Stimulated activated CD4-positive, alpha-beta T cell treated with anti-CD3 and anti-CD28 coated beads, TNF-alpha, amount 100 ng/mL, for 1 hour (primary cell): ENCODE measurements at places on chromosomes 11 and 22.

DNA sequence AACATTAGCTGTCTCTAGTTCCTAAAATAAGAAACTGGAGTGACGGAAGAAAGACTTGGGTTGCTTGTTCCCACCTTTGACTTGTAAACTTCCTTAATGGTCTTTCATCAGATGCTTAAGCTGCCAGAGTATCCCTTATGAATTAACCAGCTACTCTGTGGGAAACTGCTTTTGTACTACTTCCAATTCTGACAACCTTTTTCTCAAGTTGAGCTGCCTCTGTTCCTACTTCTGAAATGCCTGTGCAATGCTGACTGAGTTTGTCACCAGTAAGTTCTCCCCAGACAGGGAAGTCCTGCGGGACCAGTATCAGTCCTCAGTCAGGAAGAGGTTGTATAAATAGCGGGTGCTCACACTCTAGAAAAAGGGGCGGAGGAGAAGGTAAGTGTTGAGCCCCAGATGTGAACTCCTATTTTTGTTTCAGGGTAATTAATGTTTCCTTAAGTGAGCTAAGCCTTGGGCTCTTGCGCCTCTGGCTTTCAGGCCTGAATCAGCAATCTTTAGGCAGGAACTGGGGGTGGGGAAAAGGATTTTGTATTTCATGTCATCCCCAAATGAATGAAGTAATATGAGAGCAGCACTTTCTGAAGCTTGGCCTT lies 67.2 kb downstream of the CECR2 start:
- no peak for DNase-seq

- DNase-seq = no peak
Observed at GRCh38 chr11:127018683-127019279, 18.2 kb upstream of the KIRREL3 start.

DNA sequence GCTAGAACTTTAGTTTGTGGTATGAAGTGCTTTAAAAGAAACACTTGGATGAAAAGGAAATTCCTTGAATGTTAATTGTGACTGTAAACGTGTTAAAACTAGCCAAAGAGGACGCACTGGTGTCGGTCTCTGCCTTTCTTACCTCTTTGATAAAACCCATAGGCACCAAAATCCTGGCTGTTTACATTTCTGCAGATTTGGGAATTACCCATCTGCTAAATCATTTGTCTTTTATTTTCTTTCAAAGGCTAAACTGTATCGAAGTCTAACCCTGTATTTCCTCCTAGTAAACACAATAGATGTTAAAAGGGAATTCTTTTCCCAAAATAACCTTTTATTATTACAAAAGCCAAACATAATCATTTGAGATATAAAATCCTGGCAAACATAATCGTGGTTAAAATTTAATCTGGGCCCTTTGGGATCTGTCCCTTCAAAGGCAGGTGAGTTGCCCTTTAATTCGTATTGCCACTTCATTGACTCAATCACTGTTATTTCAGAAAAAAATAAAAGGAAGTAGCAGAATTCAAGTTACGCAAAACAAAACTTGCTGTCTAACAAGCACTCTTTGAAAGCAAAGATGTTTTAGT lies 2.4 kb downstream of the RASSF10 start:
- DNase-seq = no peak

GRCh38 chr22:37547251-37547741 lies 13.0 kb upstream of the CDC42EP1 start:
- no peak for DNase-seq

GRCh38 chr11:107563702-107564101 lies 1.8 kb downstream of the ALKBH8 start:
- no peak for DNase-seq

DNA sequence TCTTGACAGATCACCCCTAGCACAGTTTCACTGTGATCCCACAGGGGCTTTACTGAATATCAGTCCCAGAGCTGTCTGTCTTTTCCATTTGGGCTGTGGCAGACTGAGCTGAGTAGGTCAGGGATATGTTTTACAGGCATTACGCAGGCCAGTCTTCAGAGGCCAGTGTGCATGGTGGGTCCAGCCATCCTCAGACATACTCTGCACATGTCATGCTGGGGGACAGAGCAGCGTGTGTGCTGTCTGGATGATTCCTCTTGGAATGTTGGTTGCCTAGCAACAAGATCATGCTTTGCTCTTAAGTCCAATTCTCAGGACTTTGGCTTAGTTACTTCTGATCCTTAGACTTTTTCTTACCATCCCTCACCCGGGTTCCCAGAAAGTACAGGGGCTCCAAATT lies 736.5 kb downstream of the DLG2 start:
- DNase-seq = no peak

DNA sequence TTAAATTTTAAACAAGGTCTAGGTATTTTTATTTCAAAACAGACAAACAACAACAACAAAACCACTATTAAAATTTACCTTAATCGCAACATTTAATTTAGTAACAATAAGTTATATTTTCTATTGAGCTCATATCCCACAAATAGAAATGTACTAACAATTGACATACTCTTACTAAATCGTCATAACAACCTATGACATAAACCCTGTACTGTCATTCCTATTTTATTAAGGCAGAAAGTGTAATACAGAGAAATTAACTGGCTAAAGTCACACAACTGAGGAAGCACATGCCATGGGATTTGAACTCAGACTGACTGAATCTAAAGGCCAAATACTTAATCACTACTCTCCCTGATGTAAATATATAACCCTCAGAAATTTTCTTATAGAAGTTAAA lies 3.0 kb downstream of the KIF18A start:
- no peak for DNase-seq

GRCh38 chr22:42437488-42438292 lies 5.5 kb upstream of the NFAM1 start:
- peak; percentile 73 for DNase-seq

DNA sequence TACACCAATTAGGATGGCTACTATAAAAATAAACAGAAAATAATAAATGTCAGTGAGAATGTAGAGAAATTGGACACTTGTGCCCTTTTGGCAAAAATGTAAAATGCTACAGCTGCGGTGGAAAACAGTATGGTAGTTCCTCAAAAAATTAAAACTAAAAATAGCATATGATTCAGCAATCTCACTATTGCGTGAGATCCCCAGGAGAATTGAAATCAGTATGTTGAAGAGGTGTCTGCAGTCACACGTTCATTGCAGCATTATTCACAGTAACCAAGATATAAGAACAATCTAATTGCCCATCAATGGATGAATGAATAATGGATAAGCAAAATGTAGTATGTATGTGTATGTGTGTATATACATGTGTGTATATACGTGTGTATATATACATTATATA lies 6.8 kb downstream of the OR52N2 start:
- DNase-seq = no peak
